ENCODE measurements at places on chromosomes 1 and 21. TPM values are rescaled to one million over a fixed set of nuclear protein-coding genes. Genes with fewer than 3 reads are reported as not detected.

DNA sequence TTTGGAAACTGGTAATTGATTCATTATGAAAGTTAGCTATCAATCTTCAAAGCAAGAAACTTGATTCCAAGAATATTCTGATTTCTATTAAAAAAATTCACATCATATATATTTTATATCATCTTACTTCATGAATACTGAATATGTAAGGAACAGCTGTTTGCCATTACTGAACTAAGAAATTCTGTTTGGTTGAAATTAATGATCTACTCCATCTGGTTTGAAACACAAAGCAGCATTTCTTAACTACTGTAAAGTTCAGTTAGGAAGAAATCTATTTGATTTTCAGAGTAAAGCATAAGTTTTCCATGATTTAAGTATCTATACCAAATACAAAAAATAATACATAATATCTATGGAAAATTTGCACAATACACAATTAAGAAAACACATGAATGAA lies 66.0 kb upstream of the SCYL3 start:
- no peak overlapping the region for H3K27ac ChIP-seq
- H3K4me3 ChIP-seq: no peak overlapping the region
- H3K4me1 ChIP-seq: no peaks in the 10 kb centered on the region

DNA sequence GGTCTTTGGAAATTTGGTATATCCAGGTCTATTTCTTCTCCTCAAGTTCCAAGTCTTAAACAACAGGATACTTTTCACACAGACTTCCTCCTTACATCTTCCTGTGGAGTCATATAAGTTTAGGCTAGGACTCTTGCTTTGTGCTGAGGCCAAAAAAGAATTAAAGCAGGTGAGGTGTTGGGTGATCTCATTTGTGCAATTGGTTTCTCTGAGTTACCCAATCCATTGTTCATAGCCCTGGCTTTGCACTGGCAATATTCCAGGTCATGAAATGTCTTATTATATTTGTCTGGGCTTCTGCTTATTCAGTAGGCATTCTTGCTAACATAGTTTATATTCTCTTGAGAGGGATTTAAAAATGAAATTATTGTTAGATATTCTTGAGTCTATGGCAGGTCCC lies 14.1 kb upstream of the KIAA0040 start:
- no peak overlapping the region for H3K4me3 ChIP-seq
- H3K36me3 ChIP-seq: no peaks in the 10 kb centered on the region
- no peak for DNase-seq
- H3K27me3 ChIP-seq: no peaks in the 10 kb centered on the region
- no peaks in the 10 kb centered on the region for H3K4me1 ChIP-seq

MCM3AP gene
- 113 TPM for total RNA-seq

GRCh38 chr1:44505210-44505993 lies 100.3 kb downstream of the RNF220 start:
- no peak for DNase-seq
- no peak overlapping the region for H3K4me3 ChIP-seq
- peaks cover 12% of the 10 kb centered on the region for H3K4me1 ChIP-seq
- no peaks in the 10 kb centered on the region for H3K36me3 ChIP-seq
- H3K27me3 ChIP-seq: no peaks in the 10 kb centered on the region

DNA sequence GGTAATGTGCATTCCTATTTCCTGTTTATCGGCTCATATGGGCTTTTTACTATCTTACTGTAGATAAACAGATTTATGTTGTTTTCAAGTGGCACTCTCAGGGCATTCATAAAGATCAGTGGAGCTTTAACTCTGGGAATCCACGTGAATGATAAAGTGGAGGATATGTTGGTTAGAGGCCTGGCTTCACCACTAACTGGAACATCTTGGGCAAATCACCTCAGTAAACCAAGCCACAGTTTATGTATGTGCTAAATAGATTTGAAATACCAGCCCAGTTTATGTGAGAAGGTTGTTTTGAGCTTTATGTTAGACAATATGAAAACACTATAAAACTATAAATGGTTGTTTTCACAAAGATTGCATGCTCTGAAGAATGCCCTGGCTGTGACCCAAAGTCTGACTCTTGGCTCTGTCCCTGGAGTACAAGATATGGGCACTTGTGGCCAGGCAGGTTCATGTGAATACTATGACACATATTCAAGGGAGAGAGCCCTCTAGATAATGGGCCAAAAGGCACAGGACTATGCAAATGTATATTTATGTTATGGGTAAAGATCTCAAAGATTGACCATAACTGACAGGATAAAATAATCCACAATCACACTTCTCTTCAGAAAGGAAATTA lies 36.7 kb downstream of the FAM163A start:
- no peaks in the 10 kb centered on the region for H3K27me3 ChIP-seq
- DNase-seq: no peak
- no peak overlapping the region for H3K4me3 ChIP-seq
- H3K36me3 ChIP-seq: no peaks in the 10 kb centered on the region
- no peak overlapping the region for H3K27ac ChIP-seq

GRCh38 chr1:14300991-14301703 lies 297.3 kb upstream of the KAZN start:
- H3K36me3 ChIP-seq: no peaks in the 10 kb centered on the region
- no peak for DNase-seq
- H3K27ac ChIP-seq: no peak overlapping the region

GRCh38 chr1:219812491-219813203 lies 115.7 kb downstream of the SLC30A10 start:
- H3K36me3 ChIP-seq: no peaks in the 10 kb centered on the region
- H3K4me1 ChIP-seq: peaks cover 7% of the 10 kb centered on the region
- DNase-seq: peak; percentile 77
- H3K27me3 ChIP-seq: no peaks in the 10 kb centered on the region
- no peak overlapping the region for H3K27ac ChIP-seq

MEX3A gene
- total RNA-seq: 64.6 TPM

DNA sequence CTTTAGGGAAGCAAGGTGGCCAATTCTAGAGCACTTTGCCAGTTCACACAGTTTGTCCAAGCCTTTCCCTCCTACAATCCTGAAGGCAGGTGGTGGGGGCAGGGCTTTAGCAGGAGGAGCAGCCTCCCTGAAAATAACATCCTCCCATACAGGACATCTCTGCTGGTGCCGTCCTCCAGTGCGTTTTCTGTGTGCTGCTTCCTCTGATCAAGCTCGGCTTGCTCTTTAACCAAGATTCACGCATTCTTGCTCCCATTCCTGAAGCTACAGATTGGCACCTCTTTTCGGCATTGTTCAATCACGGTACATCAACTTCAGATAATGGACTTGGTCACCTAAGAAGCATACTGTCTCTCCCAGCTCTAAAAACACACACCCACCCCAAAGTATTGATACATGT lies 7.5 kb upstream of the DPT start:
- H3K4me1 ChIP-seq: no peaks in the 10 kb centered on the region
- no peak overlapping the region for H3K27ac ChIP-seq
- H3K27me3 ChIP-seq: no peaks in the 10 kb centered on the region
- no peak for DNase-seq
- H3K36me3 ChIP-seq: no peaks in the 10 kb centered on the region
- H3K4me3 ChIP-seq: no peak overlapping the region

SPOCD1 gene
- 2.7 TPM for total RNA-seq

- no peaks in the 10 kb centered on the region for H3K27me3 ChIP-seq
- no peaks in the 10 kb centered on the region for H3K36me3 ChIP-seq
- no peak overlapping the region for H3K27ac ChIP-seq
- H3K4me3 ChIP-seq: no peak overlapping the region
- no peak for DNase-seq
These were observed 220.7 kb downstream of the PDE4B start for GRCh38 chr1:66013371-66013770.

DNA sequence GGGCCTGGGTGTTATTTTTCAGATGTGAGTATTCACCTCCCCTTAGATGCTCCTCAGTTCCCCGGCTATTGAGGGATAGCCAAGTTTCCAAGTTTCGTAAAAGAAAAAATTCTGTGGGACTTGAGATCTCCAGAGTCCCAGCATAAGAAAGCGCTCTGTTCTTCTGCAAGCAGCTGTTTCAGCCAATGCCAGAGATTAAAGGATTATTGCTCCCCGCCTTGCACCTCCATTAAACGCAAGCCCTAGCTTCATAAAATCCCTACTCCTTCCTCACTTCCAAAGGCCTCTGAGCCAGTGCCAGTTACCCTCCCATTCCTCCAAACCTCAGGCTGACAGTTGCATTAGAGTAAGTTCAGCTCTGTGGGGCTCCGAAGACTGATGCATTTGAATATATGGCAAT lies 56.4 kb downstream of the CHIA start:
- peak overlapping the region; percentile 86 for H3K4me3 ChIP-seq
- no peak for DNase-seq
- no peak overlapping the region for H3K27ac ChIP-seq
- H3K27me3 ChIP-seq: no peaks in the 10 kb centered on the region
- no peaks in the 10 kb centered on the region for H3K36me3 ChIP-seq

GRCh38 chr1:30756545-30757351 lies 826 bp downstream of the LAPTM5 start:
- H3K36me3 ChIP-seq: no peaks in the 10 kb centered on the region
- H3K27me3 ChIP-seq: no peaks in the 10 kb centered on the region
- no peak overlapping the region for H3K27ac ChIP-seq
- DNase-seq: no peak
- no peak overlapping the region for H3K4me3 ChIP-seq

GRCh38 chr1:228236744-228237143 lies 28.9 kb downstream of the OBSCN start:
- H3K27me3 ChIP-seq: no peaks in the 10 kb centered on the region
- no peaks in the 10 kb centered on the region for H3K4me1 ChIP-seq
- DNase-seq: peak; percentile 71

- H3K36me3 ChIP-seq: peaks cover 55% of the 10 kb centered on the region
- H3K27me3 ChIP-seq: no peaks in the 10 kb centered on the region
- H3K4me3 ChIP-seq: no peak overlapping the region
- DNase-seq: no peak
- H3K27ac ChIP-seq: no peak overlapping the region
- no peaks in the 10 kb centered on the region for H3K4me1 ChIP-seq
These were observed 21.4 kb downstream of the ACP6 start for GRCh38 chr1:147648933-147649332.

DNA sequence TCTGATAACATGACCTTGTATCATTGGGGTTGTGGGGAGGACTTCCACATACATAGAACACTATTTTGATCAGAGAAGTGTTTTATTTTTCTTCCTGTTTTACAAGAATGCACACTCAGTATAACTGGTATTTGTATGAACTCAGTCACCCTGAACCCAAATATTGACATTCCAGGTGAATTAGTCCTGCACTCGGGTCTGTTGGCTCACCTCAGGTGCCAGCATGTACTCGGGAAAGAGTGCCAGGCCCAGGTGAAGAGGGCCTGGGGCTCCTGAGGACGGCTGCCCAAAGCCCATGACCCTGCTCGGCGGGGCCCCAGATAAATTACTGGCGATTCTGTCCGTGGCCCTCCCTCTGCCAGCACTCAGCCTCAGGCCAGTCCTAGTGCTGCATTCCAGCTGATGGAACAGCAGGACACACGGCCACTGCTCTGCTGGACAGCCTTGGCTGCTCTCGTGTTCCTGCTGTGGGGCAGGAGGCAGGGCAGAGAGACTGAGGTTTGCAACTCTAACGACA lies 75.4 kb upstream of the TMPRSS2 start:
- no peak for DNase-seq
- H3K4me3 ChIP-seq: no peak overlapping the region
- H3K27me3 ChIP-seq: no peaks in the 10 kb centered on the region
- H3K27ac ChIP-seq: no peak overlapping the region
- no peaks in the 10 kb centered on the region for H3K36me3 ChIP-seq
- H3K4me1 ChIP-seq: no peaks in the 10 kb centered on the region

GRCh38 chr1:77866296-77866695 lies 22.1 kb upstream of the NEXN start:
- no peaks in the 10 kb centered on the region for H3K4me1 ChIP-seq
- DNase-seq: no peak
- no peaks in the 10 kb centered on the region for H3K27me3 ChIP-seq
- no peak overlapping the region for H3K4me3 ChIP-seq
- peaks cover 4% of the 10 kb centered on the region for H3K36me3 ChIP-seq
- H3K27ac ChIP-seq: no peak overlapping the region

DNA sequence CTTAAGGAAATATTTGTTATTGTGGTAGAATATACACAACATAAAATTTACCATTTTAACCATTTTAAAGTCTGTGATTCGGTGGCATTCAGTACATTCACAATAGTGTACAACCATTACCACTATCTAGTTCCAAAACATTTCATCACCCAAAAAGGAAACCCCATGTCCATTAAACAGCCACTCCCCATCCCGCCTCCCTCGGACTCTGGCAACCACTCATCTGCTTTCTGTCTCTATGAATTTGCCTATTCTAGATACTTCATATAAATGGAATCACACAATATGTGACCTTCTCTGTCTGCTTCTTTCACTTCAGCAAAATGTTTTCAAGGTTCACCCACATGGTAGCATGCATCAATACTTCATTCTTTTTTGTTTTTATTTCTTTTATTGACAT lies 51.3 kb downstream of the PTP4A2 start:
- no peak overlapping the region for H3K27ac ChIP-seq
- DNase-seq: no peak
- H3K4me3 ChIP-seq: no peak overlapping the region
- no peaks in the 10 kb centered on the region for H3K27me3 ChIP-seq
- no peaks in the 10 kb centered on the region for H3K36me3 ChIP-seq
